Kidney (tissue), 22 donors: ENCODE measurements at places on chromosomes 7 and 10. TPM values are rescaled to one million over a fixed set of nuclear protein-coding genes. Genes with fewer than 3 reads are reported as not detected.

Gene MACROH2A2
- total RNA-seq, result 21.7 TPM

Gene TMEM273
- total RNA-seq, result 16.8 TPM

DNA sequence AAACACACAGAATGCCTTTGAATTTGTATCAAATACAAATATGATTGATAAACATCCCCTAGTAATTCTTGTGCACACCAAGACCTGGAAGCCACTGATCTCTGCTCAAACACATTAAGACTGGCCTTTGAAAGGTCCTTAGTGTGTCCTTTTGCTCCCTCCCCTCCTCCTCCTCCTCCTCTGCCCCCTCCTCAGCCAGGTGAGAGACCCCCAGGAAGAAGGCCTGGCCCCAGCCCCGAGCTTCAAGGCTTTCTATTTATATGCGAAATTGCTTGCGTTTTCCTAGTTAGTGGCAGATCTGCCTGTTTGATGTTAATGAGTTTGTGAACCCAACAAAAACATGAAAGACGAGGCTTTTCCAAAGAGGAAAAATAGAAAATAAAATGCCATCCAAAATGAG, 63.6 kb upstream of the TCF7L2 start:
- no peak for DNase-seq

Gene TAS2R3
- total RNA-seq, result 2.7 TPM

DNA sequence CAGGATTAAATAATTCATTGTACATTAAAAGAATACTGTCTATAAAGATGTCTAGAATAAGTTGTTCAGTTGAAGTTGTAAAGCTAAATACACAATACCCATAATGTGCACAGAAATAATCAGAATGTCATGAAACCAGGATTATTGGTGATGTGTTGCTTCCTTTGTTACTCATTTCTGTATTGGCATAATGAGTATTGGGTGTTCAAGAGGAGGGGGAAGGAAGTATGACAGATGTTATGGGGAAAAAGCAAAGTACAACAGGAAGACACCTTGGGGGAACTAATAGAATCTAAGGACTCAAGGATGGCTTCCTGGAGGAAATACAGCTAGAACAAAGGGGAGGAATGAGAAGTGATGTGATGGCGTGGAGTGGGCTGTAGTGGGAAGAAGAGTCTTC, 15.0 kb downstream of the ANKRD1 start:
- DNase-seq, result no peak

DNA sequence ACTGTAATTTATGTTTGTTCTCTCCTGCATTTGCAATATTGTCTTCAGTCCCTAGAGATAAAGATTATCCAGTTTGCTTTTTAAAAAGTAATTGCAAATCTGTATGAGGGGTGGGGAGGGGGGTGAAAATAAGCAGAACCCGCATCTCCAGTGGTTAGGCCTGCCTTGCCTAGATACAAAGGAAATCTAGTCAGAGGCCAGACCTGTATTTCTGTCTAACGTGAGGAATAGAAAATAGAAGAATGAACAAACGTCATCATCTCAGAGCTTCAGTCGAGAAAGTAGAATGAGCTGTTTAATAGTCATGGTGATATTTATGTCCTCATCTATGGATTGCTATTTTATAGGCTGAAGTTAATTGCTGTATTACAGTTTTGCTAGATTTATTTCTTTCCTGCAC, 284.2 kb downstream of the BICC1 start:
- DNase-seq, result no peak

- no peak for DNase-seq
Measured at GRCh38 chr10:10854725-10855124, 162.9 kb upstream of the CELF2 start.

DNA sequence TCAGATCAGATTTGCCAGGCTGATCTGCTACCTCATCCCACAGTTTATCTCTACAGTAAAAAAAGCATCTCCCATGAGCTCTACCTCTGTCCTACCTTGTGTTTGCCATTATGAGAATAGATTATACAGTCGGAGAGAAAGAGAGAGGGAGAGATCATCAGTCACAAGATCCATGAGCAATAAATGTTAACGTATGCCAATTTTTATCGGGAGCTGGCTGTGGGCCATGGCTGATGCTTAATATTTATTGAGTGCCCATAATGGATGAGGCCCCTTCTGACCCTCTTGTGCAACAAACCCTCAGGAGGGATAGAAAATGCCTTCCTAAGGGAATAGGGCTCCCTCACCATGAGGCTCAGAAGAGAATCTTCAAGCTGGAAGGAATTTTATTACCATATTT, 52.8 kb downstream of the C10orf90 start:
- DNase-seq, result no peak

GRCh38 chr7:112395411-112395810, 54.8 kb upstream of the IFRD1 start:
- DNase-seq, result no peak

DNA sequence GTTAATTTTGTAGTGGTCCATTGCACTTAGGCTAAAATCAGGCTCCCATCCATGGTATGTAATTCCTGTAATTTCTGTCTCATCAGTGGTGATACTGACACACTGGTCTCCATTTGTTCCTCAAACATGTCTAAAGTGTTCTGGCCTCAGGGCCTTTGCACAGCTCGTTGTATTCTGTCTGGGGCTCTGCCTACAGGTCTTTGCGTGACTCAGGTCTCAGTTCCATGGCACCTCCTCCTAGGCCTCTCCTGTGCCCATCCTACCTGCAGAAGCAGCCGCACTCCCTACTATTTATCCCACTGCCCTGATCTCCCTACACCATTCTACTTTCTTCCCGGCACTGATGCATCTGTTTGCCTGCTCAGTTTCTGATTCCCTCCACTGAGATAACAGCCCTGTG, 173.8 kb downstream of the ITGA8 start:
- DNase-seq, result no peak

DNA sequence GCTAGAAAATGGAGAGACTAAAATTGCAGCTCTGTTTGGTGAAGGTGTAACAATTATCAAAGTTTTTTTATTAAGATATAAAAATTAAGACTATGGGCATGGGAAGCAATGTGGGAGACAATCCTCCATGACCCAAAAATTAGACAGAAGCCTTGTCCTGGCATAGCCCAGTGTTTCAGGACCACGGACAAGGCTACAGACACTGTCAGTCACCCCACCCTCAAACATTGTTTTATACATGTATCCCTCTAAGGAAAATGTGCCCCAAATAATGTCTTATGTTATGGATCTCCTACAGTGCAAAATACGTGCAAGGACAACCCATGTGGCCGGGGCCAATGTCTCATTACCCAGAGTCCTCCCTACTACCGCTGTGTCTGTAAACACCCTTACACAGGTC, 24.0 kb downstream of the HABP2 start:
- DNase-seq, result no peak

DNA sequence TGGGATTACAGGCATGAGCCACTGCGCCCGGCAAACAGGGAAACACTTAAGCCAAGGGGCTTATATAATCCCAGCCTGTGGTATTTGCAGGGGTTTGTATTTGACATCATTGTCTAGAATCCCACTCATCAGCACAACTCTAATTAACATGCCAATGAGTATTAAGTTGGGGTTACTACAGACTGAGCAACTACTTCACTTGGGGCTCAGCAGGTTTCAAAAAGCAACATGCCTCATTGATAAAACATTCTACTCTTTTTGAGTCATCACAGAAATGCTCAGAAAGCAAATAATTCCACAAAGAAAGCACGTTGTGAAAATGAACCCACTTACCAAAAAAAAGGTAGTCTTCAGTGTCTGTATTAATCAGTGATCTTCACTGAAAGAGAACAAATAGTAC, 236.9 kb upstream of the CELF2 start:
- no peak for DNase-seq

DNA sequence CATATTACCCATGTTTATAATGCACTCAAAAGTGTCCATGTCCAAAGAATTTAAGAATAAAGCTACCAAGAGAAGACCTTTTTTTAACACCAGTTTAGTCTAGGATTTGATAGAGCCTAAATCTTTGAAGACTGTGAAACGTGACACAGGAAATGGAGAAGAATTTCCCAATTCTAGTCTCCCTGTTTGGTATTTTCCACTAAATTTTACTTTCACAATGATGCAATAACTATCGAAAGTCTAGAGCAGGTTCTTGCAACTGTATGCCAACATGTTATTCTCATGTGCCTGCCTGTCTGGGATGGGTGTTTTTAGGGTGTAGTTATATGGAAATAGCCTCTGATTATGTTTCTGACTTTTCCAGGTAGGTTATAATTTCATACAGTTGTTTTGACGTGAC, 6.9 kb upstream of the MXI1 start:
- no peak for DNase-seq

- DNase-seq, result no peak
Measured at GRCh38 chr7:137681657-137682562, 164.9 kb downstream of the DGKI start.

Gene CPEB3
- total RNA-seq, result 7.4 TPM
